Tracheal epithelial cell (primary cell): ENCODE measurements at places on chromosomes 6 and 20. TPM values are rescaled to one million over a fixed set of nuclear protein-coding genes. Genes with fewer than 3 reads are reported as not detected.

The CLDN20 gene
- not detected in 2 replicates for total RNA-seq

The RUNX2 gene
- 1.7 and 1.9 TPM in 2 replicates for total RNA-seq

The KIF3B gene
- total RNA-seq, result 13.9 and 14.0 TPM in 2 replicates

The OR12D3 gene
- not detected in 2 replicates for total RNA-seq

The FAM83D gene
- 3.6 TPM in 2 replicates for total RNA-seq

The BTN1A1 gene
- total RNA-seq, result not detected in 2 replicates

The NKX2-2 gene
- total RNA-seq, result not detected in 2 replicates

The PRKN gene
- total RNA-seq, result 0.48 and 0.64 TPM in 2 replicates

The DDO gene
- 1.9 TPM in 1 of 2 replicates, not detected in the other for total RNA-seq

The DDX43 gene
- 0.43 and 0.48 TPM in 2 replicates for total RNA-seq

The SF3B5 gene
- total RNA-seq, result 81.7 and 101 TPM in 2 replicates

The PAX1 gene
- total RNA-seq, result not detected in 2 replicates

The BPIFB2 gene
- not detected in 2 replicates for total RNA-seq

The HLA-DMA gene
- 1.2 and 1.5 TPM in 2 replicates for total RNA-seq

The OPRL1 gene
- total RNA-seq, result under 0.01 and 0.24 TPM in 2 replicates

The IL17F gene
- not detected in 2 replicates for total RNA-seq

The MYBL2 gene
- total RNA-seq, result 0.21 and 3.1 TPM in 2 replicates

The WFDC5 gene
- 2.4 TPM in 1 of 2 replicates, not detected in the other for total RNA-seq

The TMEM242 gene
- total RNA-seq, result 4.1 and 5.8 TPM in 2 replicates

The SRMS gene
- 0.43 TPM in 1 of 2 replicates, not detected in the other for total RNA-seq

The C6orf136 gene
- 4.3 and 5.8 TPM in 2 replicates for total RNA-seq

The POM121L2 gene
- not detected in 2 replicates for total RNA-seq
